NT2/D1 (cell line): ENCODE measurements at places on chromosomes 16 and 17.

- no peak for DNase-seq
Measured at GRCh38 chr17:32558997-32559650, 72.3 kb downstream of the CDK5R1 start.

- DNase-seq, result no peak
Measured at GRCh38 chr16:3637371-3637923, 17.0 kb upstream of the DNASE1 start.

DNA sequence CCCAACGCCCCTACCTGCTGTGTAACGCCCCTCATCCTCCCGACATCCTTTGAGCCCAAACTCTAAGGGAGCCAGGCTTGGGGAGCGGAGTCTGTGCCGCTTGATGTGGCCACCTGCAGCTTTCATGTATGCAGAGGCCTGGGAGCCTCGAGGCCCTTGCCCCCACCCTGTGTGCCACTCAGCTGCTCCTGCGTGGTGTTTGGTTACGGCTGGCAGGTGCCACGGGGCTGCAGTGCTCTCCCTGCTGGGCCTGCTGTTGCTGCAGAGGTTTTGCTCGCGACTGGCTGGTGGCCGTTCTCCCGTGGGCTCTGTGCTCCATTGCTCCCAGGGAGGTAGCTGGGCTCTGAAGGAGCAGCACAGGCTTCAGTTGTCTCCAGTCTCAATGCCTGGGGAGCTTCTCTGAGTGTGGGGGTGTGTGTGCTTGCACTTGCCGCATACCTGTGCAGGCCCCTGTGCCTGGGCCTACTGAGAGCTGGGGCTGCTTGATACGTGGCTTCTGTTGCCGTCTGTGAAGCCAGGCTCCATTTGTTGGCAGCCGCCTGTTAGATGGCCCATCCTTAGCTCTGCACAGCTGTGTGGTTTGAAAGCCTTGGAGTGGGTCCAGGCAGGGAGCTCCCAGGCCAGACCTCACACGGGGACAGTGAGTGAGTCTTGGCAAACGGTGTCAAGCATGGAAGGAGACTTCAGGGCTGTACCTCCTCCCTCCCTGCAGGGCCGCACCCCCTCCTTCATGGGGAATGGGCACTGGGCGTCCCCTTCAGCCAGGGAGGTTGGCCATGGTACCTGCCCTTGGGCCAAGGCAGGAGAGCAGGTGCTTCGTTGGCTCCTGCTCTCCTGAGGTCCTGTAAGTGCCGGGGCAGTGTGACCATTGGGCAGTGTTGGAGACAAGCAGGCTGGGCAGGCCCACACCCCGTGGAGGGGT lies 47.2 kb downstream of the PDPK1 start:
- no peak for DNase-seq

DNA sequence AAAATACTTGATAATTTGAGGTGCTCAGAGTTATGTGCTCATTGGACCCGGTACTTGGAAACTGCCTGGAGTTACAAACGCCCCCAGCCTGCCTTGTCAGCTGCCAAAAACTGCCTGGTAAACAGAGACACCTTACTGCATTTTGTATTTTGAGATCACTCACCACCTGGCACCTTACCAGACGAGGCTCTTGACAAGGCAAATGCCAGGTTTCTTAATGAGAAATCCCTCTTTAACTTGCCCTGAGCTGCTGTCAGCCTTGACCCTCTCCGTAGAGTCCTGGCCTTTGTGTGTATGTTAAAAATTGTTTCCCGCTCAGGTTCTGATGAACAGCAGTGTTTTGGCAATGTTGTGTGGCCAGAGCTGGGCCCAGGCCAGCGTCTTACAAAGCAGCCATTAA lies 28.8 kb downstream of the SYT17 start:
- DNase-seq, result no peak

DNA sequence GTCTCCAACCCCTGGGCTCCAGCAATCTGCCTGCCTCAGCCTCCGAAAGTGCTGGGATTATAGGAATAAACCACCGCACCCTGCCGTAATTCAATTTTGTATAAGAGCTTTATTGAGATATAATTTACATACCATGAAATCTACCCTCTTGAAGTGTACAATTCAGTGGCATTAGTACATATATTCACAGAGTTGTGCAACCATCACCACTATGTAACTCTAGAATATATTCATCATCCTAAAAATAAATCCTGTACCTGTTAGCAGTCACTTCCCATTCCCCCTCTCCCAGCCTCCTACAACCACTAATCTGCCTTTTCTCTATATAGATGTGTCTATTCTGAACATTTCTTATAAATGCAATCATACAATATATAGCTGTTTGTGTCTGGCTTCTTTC lies 26.1 kb downstream of the TOM1L2 start:
- DNase-seq, result no peak

DNA sequence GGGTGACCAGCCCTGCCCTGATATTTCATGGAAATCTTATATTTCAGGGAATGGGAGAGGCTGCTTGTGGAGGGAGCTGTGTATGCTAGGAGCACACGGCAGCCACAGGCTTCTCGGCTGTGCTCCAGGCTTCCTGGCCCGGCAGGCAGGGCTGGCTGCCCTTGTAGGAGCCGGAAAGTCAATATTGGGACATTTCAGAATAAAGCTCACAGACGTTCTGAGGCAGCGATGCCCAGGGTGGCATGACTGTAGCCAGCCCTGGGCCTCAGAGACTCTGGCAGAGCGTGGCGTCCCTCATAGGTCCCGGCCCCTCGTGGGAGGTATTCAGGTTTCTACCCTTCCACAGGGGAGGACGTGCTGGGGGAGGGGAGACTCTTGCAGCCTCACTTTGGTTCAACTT lies 65.7 kb downstream of the BANP start:
- DNase-seq, result no peak

- DNase-seq, result no peak
Measured at GRCh38 chr17:44077595-44077909, 7.0 kb downstream of the G6PC3 start.

- DNase-seq, result no peak
Measured at GRCh38 chr17:65130832-65131231, 6.3 kb upstream of the RGS9 start.

DNA sequence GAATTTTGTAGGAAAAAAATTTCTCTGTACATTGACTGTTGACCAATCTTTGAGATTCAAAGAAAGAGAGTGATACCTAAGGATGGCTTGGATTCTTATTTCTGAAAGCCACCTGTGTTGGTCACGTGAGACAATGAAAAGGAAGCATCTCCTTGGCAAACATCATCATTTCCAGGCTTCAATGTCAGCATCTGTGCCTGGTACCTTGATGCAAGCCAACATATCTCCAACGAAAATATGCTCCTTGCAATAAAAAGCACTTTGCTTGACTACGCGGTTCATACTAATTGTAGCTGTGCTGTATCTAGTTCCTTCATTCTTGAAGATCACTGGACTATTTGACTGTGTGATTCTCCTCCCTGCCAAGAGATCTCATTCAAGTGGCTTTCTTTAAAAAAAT lies 503.4 kb upstream of the PSMD7 start:
- no peak for DNase-seq

DNA sequence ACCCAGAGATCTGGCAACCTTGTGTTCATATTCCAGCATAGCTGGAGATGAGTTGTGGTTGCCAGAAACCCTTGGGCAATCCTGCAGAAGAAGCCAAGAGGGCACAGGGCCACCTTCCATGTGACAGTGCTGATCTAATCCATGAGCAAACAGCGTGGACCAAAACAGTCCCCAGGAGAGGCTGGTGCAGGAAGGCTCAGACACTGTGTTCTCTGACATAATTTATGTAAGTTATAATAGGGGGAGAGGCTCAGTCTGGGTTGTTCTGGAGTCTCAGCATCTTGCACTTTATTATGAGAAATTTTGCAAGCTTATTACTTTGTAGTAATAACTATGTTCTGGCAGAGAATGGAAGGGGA lies 273.9 kb downstream of the HAPSTR1 start:
- DNase-seq, result no peak

GRCh38 chr16:85800321-85800669 lies 800 bp downstream of the COX4I1 start:
- DNase-seq, result no peak

GRCh38 chr17:11948789-11949188 lies 48.5 kb downstream of the ZNF18 start:
- no peak for DNase-seq

GRCh38 chr17:17890773-17891759 lies 54.3 kb upstream of the SREBF1 start:
- DNase-seq, result no peak

GRCh38 chr16:87322833-87323726 lies 5.9 kb upstream of the C16orf95 start:
- no peak for DNase-seq

GRCh38 chr17:60327134-60327900 lies 64.6 kb downstream of the USP32 start:
- no peak for DNase-seq

GRCh38 chr16:78490431-78490830 lies 391.0 kb downstream of the WWOX start:
- DNase-seq, result no peak

DNA sequence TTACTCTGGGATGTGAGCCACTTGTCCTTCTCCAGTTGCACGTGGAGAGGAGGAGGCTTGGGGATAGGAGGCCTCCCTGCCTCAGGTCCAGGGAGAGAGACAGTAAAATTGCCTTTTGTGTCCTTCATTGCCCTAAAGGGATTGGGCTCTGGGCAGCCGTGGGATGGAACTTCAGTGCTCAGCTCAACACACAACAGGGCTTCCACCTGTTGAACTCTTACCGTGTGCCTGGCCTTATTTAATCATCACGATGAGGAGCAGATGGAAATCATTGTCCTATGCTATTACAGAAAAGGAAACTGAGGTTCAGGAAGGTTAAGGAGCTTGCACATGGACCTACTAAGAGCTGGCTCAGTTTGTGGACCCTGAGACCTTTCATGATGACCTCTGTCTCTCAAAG lies 92.4 kb upstream of the CDC42EP4 start:
- DNase-seq, result no peak

- DNase-seq, result no peak
Measured at GRCh38 chr17:13792314-13792713, 190.6 kb upstream of the HS3ST3A1 start.

DNA sequence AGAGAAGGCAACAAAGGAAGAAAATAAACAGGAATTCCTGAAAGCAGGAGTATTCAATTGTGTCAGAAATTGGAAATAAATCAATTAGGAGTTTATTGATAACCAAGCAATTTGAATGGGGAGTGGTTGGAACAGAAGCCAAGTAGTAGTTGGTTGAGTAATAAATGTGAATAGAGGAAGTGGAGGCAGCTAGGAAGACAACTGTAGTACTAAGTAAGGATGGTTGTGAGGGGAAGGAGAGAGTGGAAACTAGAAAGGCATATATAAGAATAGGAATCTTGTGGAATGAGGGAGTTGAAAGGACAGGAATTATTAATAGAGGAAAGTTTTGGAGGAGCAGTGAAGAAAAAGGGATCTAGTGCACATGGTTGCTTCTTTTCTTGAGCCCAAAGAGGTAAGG lies 34.4 kb downstream of the NFAT5 start:
- DNase-seq, result no peak

- no peak for DNase-seq
Measured at GRCh38 chr17:5380491-5381135, 38.8 kb downstream of the NUP88 start.

DNA sequence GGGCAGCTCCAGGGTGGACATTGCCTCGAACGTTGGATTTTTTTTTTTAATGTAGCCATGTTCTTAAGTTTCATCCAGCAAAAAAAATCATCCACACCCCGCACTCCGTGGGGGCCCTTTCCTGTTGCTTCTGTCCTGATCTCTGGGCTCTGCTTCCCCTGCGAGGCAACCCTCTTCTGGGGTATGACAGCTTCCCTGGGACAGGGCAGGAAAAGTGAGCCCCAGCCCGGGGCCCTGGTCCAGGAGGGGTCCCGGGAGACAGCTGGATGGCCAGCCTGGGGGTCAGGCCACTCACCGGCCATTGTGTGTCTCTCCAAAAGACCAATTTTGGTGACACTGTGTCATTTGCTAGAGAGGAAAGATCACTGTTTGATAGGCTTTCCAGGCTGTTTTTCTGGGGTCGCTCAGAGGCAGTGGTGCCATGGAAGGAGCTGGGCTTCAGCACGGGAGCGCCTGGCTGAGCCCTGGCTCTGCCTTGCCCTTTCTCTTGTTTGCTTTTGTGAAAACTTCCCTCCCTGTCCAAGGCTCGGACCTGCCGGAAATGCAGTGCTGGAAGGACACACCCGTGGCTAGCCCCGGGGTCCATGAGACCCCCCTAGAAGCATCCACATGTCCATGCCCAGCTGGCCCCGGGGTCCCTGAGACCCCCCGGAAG lies 41.0 kb upstream of the CHMP6 start:
- DNase-seq, result no peak

DNA sequence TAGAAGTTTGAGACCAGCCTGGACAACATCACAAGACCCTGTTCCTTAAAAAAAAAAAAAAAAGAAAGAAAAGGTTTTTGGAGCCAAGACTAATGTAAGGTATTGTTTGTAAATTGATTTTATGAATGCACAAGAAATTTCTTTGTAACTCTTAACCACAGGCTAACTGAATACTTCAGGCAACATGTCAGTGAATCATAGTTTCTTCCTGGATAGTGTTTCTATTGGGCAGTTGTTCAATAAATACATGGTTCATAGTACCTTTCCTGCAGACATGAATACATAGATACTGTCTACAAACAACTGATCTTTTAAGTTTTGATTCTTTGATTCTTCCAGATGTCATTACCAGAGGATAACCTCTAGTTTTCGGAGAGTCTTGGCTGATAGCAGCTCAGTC lies 11.6 kb downstream of the DDX42 start:
- DNase-seq, result no peak

DNA sequence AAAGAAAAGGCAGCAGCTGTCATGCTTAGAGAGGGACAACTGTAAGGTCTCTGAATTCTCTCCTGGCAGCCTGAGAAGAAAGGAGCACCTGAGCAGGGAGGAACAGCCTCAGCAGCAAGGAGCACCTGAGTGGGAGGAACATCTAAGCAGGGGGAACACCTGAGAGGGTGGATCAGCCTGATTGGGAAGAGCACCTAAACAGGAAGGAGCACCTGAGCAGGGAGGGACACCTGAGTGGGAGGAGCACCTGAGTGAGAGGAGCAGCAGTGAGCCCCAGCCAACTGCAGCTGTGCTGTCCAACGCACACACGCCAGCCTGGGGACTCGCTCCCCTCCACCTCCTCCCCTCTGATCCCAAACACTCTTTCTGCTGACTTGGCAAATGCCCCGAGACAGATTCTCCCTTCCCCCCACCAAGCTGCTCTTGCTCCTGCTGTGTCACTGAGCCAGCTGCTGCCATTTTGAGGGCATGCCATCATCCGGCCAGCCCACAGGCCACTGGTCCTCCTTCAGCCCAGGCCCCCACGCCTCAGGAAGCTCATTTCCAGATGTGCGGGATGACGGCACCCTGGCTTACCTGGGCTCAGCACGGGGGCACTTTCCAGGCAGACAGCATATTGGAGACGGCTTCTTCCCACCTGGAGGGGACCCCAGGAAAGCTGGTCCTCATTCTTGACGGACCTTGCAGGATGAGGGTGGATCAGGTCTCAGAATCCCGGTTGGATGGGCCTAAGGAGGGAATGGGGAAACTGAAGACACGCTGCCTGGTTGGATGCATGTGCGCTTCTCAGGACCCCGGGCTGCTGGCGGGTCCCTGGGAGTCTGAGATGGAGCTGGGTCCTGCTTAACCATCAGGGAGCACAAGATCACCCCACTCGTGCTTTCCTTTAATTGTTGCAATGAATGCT lies 57.7 kb upstream of the RBFOX3 start:
- no peak for DNase-seq

GRCh38 chr17:39605492-39606433 lies 2.0 kb downstream of the NEUROD2 start:
- DNase-seq, result no peak
